HS-27A (cell line): ENCODE measurements at places on chromosomes 5 and 9.

GRCh38 chr5:14204785-14205321, 61.7 kb downstream of the TRIO start:
- DNase-seq = no peak

- DNase-seq = no peak
Observed at GRCh38 chr5:119239119-119239417, 116.8 kb upstream of the TNFAIP8 start.

- no peak for DNase-seq
Observed at GRCh38 chr5:62256161-62257019, 49.6 kb upstream of the KIF2A start.

- DNase-seq = no peak
Observed at GRCh38 chr5:131384616-131385214, 120.9 kb downstream of the CDC42SE2 start.

DNA sequence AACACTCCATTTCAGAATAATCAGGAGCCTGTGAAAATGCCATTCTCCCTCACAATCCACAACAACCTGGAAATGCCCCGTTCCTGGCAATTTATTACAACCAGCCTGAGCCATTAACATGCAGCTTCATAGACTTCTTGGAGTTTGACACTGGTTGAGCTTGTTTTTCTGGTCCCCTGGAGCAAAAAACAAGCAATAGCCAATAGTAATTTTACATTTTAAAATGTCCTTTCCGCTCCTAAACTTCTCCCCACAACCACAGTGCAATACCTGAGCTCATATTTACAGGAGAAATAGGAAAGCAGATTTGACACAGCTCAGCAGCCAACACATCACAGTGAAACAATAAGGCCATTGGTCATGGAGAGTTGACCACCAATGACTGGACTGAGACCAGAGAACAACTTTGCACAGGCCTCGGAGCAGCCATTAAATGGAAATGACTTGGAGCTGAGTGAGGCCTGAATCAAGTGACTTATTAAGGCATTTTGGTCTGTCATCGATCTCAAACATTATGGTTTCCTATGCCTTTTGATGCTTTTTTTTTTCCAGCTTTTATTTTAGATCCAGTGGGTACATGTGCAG, 73.0 kb downstream of the ENC1 start:
- DNase-seq = no peak

DNA sequence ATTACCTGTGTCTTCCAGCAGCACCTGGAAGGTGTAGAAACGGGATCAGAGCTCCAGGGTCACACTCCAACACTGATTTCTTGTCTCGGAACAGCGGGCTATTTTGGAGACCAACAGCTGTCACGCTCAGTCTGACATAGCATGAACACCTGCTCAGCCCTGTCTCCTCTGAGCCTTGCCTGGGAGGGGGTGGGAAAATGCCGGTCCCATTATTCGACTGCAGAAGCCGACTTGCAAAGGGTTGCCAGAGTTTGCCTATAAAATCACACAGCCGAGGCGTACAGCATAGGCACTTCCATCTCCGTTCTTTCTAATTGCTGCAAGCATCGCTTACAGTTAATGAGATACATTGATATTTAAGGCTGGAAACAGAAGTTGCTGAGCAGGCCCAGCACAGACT, 300.8 kb upstream of the MSX2 start:
- no peak for DNase-seq

- DNase-seq = no peak
Observed at GRCh38 chr5:58294598-58295305, 165.1 kb downstream of the PLK2 start.

DNA sequence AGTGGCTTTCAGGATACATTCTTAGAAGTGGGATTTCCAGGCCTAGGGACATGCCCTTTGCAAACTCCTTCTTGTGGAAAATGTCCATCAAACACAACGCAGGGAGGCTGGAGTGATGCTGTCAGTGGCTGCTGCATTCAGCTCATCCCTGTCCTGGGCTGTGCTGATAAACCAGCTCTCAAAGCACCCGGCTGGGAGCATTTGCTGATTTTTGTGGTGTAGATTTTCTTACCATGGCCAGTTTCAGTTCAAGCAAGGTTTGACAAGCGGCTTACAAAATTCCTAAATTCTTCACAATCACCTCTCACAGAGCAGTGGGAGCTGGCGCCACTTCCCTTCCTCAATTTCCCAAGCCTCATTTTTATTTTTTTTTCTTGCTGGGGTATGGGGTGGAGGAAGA, 28.2 kb downstream of the FAM163B start:
- no peak for DNase-seq

DNA sequence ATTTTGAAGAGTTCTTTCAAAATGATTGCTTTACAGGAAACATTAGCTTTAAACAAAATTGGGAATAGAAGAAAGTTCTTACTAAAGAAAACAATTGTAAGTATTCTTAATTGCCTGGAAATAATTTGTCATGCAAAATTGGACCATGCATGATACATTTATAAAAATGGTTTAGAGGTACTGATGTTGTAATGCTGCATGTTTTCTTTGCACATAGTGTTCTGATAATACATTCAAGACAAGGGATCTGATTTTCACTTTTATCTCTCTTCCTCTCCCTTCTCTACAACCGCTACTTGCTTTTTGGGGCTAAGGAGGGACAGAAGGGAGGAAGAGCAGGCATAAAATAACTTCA, 211.6 kb upstream of the MPDZ start:
- no peak for DNase-seq

- no peak for DNase-seq
Observed at GRCh38 chr9:95458666-95459065, 58.1 kb downstream of the PTCH1 start.

- no peak for DNase-seq
Observed at GRCh38 chr5:43315682-43316081, 2.5 kb upstream of the HMGCS1 start.

DNA sequence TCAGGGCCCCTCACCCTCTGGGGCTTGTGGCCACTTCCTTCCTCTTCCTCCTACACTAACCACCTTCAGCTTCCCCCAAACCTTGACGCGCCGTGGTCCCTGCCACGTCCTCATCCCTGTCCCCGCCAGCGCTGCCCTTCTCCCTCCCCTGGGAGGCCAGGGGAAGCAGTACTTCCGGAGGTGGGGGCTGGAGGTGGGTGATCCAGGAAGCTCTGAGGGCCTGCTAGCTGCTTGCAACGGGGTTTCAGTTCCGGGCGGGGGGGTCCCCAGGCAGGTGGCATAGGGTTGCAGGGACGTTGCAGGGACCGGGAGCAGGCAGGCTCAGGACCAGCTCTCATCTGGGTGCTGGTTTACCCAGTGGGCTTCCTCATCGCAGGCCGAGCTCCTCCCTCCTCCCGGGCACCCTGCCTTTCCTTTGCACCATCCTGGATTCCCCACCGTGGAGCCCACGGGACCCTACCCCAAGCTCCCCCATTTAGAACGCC, 70.0 kb downstream of the RXRA start:
- no peak for DNase-seq
